ENCODE measurements at places on chromosomes 4 and X.

GRCh38 chrX:101303790-101304189 lies 12.7 kb upstream of the TAF7L start:
- no peak for DNase-seq

DNA sequence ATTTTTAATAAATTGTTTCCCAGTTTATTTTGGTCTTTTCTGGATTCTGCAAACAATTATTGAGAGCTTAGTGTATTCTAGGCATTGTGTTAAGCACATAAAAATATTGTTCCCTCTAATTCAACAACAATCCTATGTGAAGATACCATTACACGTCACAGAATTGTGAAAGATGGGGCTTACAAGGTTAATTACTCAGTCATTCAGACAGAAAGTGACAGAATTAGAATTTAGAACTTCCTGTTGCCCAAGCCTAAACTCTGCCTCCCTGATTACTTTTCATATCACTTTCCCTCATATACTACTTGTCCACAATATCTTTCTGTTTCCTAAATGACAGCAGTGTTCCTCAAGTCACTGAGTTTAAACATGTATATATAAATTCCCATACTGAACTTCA lies 186.7 kb upstream of the VEGFC start:
- DNase-seq: no peak

DNA sequence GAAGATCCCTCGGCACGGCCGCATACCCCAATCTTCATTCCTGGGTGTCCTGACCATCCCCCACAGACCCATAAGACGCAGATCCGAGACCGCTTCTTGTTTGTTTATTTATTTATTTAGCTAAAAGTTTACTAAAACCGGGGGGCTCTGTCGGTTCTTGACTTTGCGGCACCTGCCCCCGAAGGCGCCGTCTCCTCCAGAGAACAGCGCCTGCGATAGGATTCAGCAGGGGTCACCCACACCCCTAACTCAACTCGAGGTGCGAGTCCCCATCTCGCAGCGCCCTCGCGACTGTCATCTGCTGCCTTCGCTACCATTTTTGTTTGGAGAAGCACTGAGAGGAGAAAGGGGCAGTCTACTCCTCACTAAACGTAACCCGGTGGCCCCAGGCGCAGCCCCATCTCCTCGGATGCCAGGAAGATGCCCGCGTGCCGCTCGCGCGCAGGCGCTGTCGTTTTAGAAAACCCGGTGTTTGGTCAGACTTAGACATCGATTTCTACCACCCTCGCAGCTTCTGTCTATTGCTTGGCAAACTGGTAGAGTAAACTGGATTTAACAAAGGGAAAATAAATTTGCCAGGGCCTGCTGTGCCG lies 18.9 kb upstream of the GPR101 start:
- DNase-seq: no peak

DNA sequence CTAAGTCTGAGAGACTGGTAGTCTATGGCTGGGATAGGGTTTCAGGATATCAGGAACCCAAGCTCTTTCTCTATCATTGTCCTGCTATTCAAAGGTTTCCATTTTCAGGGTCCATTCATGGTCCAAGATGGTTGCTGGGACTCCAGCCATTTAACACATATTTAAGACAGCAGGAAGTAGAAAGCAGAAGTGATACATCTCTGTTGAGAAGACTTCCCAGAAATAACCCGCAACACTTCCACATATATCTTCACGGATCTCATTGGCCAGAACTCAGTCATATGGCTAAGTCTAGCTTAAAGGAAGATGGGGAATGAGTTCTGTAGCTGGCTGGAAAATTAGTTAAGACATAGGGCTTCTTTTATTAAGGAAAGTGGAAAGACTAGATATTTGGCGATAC lies 23.8 kb downstream of the CTSO start:
- DNase-seq: no peak

GRCh38 chr4:57985161-57985560 lies 875.0 kb upstream of the IGFBP7 start:
- DNase-seq: no peak

- DNase-seq: no peak
Measured at GRCh38 chrX:66833426-66833825, 194.5 kb upstream of the EDA2R start.

DNA sequence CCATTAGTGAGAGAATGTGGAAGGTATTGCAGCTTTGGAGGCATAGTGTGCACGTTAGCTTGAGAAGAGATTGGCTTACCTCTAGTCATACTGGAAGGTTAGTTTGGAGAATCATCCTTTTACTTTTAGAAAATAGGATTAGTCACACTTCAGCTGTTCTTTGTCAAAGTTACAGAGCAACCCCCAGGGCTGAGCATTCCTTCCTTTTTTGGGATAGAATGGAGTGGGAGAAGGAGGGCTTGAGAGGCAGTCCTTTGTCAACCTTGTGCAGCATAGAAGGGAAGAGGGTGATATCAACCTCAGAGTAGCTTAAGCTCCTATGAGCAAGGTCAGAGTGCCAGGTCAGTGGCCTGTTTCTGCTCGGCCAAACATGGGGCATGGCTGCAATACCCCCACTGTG lies 8.6 kb upstream of the MBNL3 start:
- DNase-seq: no peak

DNA sequence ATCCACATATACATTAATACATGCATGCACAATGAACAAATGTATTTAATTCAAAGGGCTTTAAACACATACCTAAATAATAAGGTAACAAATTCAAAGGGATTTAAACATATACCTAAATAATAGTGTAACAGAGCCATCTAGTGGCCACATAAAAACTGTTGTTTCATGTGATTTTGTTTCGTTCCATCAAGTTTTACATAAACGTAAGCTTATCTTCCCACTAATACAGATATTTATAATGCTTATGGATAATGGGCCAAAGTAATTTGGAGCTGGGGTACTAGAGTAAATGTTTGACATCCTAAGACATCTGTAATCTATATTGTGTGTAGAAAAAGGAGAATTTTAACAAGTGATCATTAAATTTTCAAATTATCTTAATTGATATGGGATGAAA lies 82.3 kb downstream of the PRSS12 start:
- no peak for DNase-seq

GRCh38 chr4:23305026-23305425 lies 584.8 kb downstream of the PPARGC1A start:
- no peak for DNase-seq

- DNase-seq: no peak
Measured at GRCh38 chr4:23213198-23213597, 520.5 kb downstream of the GBA3 start.

DNA sequence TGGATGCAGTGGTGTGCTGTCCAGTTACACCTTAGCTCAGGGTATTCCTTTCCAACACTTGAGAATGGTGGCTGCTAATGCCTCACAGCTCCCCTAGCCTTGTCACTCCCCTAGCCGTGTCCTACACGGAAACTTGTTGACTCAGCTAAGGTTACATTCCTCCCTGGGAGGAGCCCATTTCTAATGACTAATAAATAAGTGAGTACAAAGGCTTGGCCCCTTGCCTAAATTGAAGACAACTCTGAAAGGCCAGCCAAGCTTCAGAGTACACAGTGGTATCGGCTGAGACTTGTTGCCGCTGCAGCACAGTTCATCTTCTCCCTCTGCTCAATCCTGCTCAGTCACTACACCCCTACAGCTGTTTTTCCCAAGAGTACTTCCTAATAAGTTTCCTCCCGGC lies 21.2 kb upstream of the SLC25A31 start:
- DNase-seq: no peak

GRCh38 chr4:15868111-15868510 lies 70.4 kb downstream of the FGFBP1 start:
- no peak for DNase-seq

DNA sequence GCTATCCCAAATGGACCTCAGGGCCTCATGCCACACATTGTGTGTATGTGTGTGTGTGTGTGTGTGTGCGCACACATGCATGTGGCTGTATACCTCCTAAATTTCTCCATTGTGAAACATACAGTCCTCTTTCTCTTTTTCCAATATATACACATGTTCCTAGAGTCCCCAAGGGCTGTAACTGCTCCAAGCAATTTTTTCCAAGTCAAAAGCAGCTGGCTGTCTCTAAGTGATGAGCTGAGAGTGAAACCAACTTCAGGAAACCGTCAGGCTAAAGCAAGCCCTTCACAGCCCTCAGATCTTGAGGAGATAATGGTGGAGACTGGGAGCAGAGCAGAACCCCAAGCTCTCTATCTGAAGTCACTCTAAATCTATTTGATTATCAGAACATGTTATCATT lies 496.1 kb upstream of the DIPK2B start:
- no peak for DNase-seq

DNA sequence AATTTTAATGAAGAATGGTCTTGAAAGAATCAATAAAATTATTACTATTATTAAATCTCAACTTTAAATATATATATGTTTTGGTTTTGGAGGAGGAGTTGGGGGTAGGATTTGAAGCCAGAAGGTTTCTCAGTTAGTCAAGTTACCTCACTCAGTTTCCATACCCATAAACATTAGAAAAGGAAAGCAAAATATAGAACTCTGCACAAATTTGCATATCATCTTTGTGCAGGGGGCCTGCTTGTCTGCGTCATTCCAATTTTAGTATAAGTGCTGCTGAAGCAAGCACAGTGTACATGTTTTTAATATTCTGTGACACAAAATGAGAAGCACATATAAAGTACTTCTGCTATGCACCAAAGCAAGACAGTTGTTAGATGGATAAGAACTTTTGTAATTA lies 47.5 kb upstream of the SCRG1 start:
- DNase-seq: no peak

DNA sequence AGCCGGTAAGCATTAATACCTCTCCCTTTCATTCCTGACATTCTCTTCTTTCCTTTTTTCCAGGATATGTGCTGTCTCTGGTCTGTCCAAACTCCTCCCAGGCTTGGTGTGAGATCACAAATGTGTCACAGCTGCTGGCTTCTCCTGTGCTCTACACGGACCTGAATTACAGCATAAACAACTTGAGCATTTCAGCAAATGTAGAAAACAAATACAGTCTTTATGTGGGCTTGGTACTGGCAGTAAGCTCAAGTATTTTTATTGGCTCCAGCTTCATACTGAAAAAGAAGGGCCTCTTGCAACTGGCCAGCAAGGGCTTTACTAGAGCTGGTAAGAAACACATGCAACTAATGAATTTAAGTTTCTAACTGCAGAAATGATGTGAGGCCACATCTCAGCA lies 8.4 kb downstream of the NIPAL1 start:
- DNase-seq: no peak
